NCI-H2081 (cell line): ENCODE measurements at places on chromosomes 7 and 10.

GRCh38 chr7:118285358-118285757 is 60.9 kb downstream of the ANKRD7 start:
- DNase-seq: no peak

- no peak for DNase-seq
These were observed 123.8 kb downstream of the SLC25A13 start for GRCh38 chr7:96198047-96198636.

DNA sequence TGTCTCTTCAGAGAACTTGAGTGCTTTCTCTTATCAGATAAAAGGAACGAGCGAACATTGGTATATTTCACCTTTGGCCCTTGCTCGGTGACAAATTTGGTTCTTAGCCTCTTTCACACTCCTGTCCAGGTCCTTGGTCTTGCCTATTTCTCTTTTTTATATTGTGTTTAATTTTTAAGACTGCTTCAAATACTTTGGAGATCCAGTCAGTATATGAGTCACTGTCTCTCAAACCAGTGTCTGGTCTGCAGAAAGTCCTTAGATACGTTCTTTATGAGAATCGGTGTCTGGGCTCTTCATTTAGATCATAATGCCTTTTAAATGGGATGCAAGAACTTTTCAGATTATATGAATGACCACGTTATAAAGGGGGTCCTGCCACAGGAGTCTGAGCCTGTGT is 55.0 kb downstream of the PIK3AP1 start:
- no peak for DNase-seq

DNA sequence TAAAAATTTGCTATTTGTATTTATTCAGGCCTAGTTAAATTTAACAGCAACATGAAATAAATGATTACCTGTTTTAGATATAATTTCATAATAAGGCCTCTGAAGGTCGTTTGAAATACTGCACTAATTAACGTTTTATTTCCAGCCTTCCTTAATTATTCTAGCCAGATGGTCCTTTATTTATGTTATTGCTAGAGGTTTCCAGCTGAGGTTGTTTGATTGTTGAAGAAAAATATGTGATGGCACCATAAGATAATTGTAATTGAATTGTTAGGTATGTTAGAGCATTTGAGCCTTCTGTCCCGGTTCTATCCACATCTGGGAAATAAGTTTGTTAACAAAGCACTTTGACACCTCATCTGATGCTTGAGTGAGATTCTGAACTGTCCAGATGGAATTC is 556.1 kb downstream of the ATRNL1 start:
- peak; percentile 0 for DNase-seq

DNA sequence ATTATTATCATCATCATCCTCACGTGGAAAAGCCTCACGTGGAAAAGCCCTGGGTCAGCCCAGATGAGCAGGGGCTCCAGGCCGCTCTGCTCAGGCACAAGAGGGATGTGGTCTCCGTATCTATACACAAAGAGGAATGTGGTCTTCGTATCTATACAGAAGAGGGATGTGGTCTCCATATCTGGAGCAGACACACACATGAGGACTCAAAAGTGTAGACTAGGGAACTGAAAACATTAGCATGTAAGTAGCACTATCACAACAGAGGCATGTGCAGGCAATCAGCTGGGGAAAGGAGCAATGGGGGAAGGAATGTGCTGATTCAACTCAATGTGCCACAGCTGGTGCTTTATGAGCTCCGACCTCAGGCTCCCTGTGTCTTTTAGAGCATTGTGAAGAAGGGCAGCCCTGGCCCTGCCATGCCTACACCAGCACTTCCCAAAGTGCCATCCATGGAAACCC is 86.5 kb downstream of the PLXNA4 start:
- DNase-seq: no peak

- no peak for DNase-seq
These were observed 424.1 kb upstream of the NFE2L3 start for GRCh38 chr7:25727876-25728275.

- no peak for DNase-seq
These were observed 151.4 kb upstream of the PRPS1L1 start for GRCh38 chr7:18179093-18179492.

DNA sequence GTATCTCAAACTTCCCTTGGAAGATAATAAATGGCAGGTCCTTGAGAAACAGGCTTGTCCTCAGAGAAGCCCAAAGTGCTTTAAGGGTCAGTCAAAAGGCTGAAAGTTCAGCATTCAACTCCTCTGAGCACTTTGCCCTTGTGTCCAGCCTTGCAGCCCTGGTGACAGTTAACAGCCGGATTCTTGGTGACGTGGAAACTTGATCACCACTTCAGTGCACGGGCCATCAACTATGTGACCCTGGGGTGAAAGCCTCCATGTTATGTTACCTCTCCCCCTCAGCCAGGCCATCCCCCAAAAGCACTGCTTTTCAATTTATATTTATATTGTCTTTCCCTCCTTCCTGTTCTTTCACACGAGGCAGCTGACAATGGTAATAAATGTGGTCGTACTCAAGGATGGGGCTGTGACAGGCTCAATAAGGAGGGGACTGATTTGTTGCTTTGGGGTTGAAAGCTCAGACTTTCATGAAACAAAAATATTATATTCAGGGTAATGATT is 164.0 kb upstream of the NRP1 start:
- DNase-seq: no peak

- DNase-seq: no peak
These were observed 64.5 kb upstream of the ZMIZ1 start for GRCh38 chr10:79004311-79004710.

DNA sequence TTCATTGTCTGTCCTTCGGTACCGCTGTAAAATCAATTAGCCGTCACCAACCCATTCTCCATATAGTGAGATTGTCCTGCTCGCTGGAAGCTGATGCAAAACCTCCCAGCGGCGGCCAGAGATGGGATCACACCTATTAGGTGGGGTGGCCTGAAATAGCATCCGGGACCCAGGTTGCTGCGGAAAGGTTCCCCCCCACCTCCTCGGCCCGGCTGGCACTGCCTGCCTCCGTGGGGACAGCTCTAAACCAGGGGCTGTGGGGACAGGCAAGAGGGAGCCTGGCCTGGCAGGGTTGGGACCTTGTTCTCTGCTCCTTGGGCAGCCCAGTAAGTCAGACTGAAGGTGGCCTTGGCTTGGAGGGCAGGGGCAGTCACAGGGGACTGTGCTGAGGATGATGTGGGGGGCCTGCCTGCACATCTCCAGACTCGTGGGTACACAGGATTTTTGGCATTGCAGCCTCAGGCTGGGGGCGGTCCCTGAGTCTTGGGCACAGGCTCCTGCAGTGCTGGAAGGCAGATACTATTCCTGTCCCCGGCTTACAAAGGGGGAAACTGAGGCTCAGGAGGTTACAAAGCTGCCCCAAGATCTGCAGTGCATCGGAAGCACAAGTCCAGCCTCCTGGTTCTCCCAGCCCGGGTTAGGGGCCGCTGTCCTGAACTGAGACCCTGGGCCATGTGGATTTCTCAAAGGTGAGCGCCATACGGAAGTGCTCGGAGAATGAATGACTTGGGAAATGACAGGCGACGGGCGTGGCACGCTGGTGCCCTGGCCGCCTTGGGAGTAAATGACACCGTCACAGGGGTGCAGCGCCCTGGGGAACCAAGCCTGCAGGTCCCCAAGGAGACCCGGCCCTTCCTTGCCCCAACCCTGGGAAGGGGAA is 65.6 kb downstream of the UNCX start:
- no peak for DNase-seq

- peak; percentile 57 for DNase-seq
These were observed 52.7 kb upstream of the SLC29A3 start for GRCh38 chr10:71266147-71266917.

- no peak for DNase-seq
These were observed 56.3 kb downstream of the CACUL1 start for GRCh38 chr10:118698421-118698820.

DNA sequence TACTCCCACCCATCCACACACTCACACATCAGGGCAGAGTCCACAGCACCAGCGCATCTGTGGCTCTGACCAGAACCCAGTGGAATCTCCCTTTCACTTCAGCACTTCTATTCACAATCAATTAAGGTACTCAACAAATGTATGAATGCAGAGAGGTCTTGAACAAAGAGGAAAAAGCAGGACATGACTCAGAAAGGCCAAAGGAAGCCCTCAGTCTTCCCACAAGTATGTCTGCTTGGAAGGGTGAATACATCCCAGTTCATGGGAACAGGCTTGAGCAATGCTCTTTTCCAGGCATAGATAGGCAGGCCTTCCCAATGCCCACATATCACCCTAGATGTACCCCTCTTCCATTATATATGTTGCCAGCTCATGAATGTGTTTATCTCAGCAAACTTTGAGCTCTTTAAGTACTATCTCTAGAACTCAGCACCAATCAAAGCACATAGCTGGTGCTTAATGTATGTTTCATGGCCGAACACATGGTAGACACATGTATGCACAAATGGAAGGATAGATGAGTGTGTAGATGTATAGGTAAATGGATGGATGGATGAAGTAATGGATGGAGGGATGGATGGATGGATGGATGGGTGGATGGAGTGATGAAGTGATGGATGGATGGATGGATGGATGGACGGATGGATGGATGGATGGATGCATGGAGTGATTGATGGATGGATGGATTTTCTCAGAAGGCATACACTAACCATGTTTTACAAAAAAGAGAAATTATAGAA is 507.6 kb downstream of the GRID1 start:
- no peak for DNase-seq

- DNase-seq: no peak
These were observed 46.8 kb upstream of the ENO4 start for GRCh38 chr10:116802474-116802873.

- no peak for DNase-seq
These were observed 67.7 kb downstream of the HK1 start for GRCh38 chr10:69345890-69346474.

DNA sequence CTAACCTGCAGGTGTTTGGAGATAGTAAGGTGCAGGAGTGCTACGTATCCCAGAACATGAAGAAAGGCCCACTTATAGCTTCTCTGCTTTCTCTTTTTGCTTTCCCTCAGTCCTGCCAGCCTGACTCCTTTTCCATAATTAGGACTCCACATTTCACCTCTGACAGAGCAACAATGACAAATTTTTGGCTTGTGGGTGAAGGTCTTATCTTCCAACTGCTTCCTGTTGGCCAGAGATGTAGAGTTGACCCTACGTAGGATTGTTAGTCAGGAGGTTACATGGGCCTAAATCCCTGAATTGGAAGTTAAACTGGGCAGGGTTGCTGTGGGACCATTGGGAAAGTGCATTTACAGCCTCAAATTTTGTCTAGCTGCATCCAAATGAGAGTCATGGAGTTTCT is 21.3 kb downstream of the RP9 start:
- no peak for DNase-seq

- no peak for DNase-seq
These were observed 66.5 kb downstream of the CLRN3 start for GRCh38 chr10:127826154-127826725.

- no peak for DNase-seq
These were observed 89.2 kb downstream of the HERPUD2 start for GRCh38 chr7:35605760-35606159.

- no peak for DNase-seq
These were observed 116.8 kb downstream of the GRID1 start for GRCh38 chr10:86249794-86250193.

- DNase-seq: no peak
These were observed 77.4 kb downstream of the VOPP1 start for GRCh38 chr7:55494951-55495350.

DNA sequence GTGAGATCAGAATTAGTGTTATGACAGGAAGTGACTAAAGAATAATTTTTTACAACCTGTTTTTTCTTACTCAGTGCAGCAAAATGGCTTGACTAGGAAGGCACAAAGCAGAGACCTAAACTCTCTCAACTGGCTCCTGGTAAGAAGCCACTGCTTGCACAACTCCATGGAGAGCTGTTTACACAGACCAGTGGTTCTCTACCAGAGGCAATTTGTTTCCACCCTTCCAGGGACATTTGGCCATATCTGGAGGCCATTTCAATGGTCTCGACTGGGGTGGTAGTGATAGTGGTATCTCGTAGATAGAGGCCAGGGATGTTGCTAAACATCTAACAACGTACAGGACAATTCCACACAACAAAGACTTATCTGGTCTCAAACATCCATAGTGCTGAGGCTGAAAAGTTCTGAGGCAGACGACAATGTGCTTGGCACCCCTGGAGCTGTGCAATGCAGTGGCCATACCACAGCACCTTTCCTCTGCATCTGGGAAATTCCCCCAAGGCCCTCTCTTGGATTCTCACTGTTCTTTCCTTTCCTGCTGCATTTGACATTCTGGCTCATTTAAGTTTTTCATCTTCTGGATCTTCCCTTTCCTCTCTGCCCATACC is 105.4 kb upstream of the LAMB4 start:
- no peak for DNase-seq

GRCh38 chr7:105228555-105228954 is 160.2 kb downstream of the SRPK2 start:
- DNase-seq: no peak

- DNase-seq: no peak
These were observed 30.7 kb downstream of the TECTB start for GRCh38 chr10:112313911-112314310.

GRCh38 chr10:98400482-98400881 is 14.5 kb downstream of the PYROXD2 start:
- DNase-seq: no peak

GRCh38 chr7:64907641-64908326 is 4.7 kb downstream of the ZNF273 start:
- no peak for DNase-seq

GRCh38 chr10:12960334-12960898 is 41.1 kb downstream of the CCDC3 start:
- no peak for DNase-seq

DNA sequence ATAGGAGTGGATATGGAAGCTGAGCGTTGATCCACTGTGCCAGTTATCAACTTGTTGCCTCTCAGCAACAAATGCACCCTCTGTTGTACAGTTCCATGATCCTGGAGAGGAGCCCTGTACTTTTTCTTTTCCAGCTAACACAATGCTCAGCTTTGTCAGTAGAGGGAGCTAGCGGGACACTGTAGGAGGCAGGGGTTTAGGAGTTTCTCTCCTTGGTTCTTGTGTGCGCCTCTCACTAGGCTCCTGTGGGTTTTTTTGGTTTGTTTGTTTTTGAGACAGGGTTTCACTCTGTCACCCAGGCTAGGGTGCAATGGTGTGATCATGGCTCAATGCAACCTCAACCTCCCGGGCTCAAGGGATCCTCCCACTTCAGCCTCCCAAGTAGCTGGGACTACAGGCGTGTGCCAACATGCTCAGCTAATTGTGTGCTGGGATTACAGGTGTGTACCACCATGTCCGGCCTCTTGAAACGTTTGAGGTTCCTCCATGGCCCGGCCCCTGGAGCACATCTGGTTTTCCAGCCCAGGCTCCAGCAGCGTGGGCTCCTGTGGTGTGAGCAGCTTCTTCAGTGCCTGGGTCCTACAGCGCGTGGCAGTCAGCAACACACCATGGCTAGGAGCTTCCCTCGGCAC is 12.0 kb upstream of the MARVELD1 start:
- DNase-seq: peak; percentile 32

GRCh38 chr7:122055073-122055472 is 89.0 kb downstream of the AASS start:
- no peak for DNase-seq

- peak; percentile 67 for DNase-seq
These were observed 41.2 kb upstream of the UBE3C start for GRCh38 chr7:157097569-157097968.

- DNase-seq: no peak
These were observed 92.1 kb downstream of the PIP4K2A start for GRCh38 chr10:22622242-22622806.

DNA sequence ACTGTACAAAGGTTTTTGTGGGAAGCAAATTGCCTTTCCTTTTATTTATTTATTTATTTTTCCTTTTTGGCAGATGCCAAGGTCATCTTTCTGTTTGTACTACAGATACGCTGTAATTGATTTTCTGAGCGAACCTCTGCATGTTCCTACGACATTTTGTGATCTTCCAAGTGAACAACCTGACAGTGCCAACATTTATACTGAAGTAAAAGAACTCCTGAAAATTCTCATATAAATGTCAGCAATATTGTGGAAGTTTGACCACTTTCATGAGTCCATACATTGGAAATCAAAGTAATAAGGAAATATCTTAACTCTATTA is 86.8 kb upstream of the EEPD1 start:
- DNase-seq: no peak
